AG04449 (cell line): ENCODE measurements at places on chromosomes 1 and 21.
A peak's percentile ranks its signal among the peaks of the same experiment; 100 is the strongest.

- DNase-seq = no peak
These were observed 255.1 kb downstream of the NFIA start for GRCh38 chr1:61337441-61337951.

- no peak for DNase-seq
These were observed 84.9 kb upstream of the CXADR start for GRCh38 chr21:17427831-17428483.

DNA sequence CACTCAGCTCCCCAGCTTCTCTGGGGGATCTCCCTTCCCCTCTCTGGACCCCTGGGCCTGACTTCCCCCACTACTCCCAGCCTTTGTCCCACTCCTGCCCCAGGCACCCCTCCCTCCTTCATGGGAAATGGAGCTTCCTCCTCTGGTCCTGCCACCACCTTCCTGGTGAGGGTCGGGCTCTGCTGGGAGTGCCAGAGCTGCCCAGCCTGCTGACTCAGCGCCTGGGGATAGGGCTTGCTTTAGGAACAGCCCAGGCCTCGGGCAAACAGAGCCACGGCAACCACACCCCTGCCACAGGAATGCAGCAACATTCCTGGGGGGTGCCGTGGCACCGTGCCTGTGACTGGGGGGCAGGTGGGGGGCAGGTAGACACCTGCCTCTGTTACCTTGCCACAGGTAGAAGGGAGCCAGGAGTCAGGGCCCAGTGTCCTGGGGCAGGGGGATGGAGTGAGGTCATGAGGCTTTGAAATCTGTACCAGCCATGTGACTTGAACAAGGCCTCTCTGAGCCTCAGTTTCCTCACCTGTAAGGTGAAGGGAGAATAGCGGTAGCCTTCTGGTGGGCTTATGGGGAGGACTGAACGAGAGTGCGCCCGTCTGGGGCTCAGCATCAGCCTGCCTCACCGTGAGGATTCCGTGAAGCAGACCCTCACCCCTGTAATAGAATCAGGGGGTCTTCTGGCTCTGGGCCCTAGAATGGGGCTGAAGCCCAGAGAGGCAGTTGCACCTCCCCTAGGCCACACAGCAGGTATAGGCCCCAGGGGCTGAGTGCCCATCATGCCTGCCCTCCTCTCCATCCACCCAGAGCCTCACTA, 17.8 kb upstream of the EPHA2 start:
- peak; percentile 31 for DNase-seq

GRCh38 chr1:179082333-179082998, 596 bp downstream of the TOR3A start:
- no peak for DNase-seq

- no peak for DNase-seq
These were observed 59.1 kb downstream of the NFIA start for GRCh38 chr1:61141288-61142042.

DNA sequence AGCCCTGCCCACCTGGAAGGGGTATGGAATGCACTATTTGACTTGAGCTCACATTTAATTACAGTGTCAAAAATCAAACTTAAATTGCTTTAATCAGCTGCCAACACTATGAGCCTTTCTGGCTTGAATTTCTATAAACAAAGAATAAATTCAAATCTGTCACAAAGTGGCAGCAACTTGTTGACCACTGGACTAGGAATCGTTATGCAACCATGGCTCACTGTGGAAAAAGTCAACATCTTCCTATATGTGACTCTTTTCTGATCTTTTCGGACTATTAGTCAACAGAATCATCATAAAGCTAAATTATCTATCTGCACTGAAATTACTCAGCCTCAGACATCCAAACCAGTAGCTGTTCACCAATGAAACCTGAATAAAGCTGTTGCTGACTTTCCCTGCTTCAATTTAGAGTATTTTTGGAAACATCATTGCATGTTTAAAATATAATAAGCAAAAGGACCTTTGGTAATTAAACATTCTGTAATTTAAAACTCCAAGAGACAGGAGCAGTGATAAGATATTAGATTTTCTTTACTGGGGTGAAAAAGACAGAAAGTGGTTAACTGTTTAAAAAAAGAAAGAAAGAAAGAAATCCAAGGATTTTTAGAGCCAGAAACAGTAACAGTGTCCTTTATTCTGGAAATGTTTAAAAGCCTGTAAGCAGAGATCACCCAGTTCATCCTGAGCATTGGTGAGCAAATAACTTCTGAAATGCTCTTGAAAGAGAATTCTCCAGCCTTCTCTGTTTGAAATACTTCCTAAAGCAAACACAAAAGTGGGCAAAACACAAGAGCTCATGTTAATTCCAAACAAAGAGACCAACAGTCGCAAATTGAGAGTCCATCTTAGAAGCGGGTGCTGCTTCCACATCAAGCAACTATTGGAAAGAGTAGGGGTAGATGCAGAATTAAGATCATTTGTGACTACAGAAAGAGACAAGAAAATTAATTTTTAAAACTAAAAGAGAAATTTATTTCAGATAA, 26.2 kb upstream of the ERG start:
- no peak for DNase-seq

DNA sequence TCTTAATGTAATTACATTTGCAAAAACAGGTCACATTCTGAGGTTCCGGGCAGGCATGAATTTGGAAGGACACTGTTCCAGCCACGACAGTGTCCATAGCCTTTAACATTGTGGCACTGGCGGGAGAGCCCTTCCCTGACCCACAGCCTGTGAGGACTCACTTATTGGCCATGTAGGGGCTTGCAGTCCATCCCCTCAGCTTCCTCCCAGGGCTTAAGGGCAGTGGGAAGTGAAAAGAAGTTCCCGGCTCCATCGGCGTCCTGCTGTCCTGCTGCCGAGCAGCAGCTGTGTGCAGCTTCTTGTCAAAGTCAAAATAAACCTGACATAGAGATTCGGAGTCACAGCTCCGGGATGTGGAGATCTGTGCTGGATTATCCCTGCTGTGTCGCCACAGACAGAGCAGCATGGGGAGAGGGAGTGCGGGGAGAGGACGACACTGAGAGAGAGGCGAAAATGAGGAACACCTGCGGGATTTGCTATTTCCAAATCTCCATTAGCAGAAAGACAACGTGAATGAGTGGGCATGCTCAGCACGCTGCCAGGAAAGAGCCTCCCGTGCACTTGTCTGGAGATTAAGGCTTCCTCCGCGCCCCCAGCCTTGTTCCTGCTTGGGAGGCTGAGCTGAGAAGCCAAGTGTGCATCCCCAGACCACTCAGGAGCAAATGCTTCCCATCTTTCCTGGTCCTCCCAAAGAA, 260.3 kb downstream of the ASTN1 start:
- no peak for DNase-seq

- no peak for DNase-seq
These were observed 5.7 kb downstream of the CASQ2 start for GRCh38 chr1:115762779-115763178.

- no peak for DNase-seq
These were observed 11.8 kb upstream of the CSF1 start for GRCh38 chr1:109898842-109899241.

GRCh38 chr1:234583755-234584419, 26.1 kb downstream of the IRF2BP2 start:
- no peak for DNase-seq

DNA sequence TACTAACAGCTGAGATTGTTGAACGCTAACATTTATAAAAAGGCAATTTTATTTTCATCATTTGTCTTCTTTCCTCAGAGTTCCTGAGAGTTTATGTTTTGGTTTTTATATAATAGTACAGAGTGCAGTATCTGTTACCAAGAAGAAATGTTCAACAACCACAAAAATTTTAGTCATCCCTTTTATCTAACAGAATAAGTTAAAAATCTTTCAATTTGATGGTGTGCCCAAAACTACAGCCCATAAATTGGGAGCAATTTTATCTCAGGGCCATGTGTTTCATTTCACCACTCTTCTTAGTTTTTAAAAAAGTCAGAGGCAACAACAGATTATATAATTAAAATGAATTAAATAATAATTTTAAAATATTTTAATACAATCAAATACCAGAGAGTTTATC, 37.1 kb downstream of the NEXN start:
- DNase-seq = peak; percentile 26

- DNase-seq = no peak
These were observed 6.5 kb upstream of the CSTB start for GRCh38 chr21:43782431-43783097.

GRCh38 chr1:209323743-209324142, 259.8 kb upstream of the CAMK1G start:
- DNase-seq = no peak

GRCh38 chr1:230972855-230973271, 5.8 kb downstream of the TTC13 start:
- no peak for DNase-seq

DNA sequence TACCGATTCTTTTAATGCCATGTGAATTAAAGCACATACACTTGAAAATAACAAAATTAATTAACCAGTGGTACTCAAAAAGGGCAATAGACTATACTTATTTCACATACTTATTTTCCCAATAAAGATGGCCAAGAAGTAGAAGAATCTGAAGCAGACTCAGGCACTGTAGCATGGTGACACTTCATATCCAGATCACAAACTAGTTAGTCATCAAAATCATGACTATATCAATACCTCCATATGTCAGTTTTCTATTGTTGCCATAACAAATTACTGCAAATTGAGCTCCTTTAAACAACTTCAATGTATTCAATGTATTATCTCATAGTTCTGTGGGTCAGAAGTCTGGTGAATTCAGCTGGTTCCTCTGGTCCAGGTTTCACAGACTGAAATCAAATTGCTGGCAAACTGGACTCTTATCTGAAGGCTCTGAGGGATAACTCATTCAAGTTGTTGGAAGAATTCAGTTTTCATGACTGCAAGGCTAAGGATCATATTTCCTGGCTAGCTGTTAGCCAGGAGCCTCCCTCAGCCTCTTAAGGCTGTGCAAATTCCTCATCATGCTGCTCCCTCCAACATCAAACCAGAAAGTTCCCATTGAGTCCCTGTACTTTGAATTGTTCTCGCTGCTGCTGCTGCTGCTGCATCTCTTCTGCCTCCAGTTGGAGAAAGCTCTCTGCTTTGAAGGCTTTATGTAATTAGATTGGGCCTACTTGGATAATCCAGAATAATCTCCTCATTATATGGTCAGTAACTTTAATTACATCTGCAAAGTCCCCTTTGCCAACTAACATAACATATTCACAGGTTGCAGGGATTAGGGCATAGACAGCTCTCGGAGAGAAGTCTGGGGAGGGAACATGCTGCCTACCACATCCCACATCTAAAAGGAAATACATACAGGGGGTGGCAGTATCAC, 91.5 kb downstream of the MRPL39 start:
- peak; percentile 19 for DNase-seq

DNA sequence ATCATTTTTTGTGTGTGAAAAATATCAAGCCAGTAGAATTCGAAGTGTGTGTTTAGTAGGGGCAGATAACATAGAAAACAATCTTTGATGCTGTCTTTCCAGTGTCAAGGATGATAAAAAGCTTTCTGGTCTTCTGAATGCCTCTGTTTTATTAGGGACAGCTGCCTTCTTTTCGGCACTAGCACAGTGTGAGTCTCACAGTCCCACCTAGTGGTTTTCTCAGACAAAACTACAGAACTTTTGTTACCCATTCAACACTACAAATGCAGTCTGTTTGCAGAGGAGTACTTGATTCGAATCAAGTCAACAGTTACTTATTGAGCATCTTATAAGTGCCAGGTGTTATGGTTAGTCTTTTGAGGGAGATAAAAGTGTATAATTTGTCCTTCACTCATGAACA, 30.6 kb upstream of the MCOLN3 start:
- DNase-seq = no peak

GRCh38 chr1:116259663-116260062, 113.4 kb upstream of the ATP1A1 start:
- DNase-seq = no peak

DNA sequence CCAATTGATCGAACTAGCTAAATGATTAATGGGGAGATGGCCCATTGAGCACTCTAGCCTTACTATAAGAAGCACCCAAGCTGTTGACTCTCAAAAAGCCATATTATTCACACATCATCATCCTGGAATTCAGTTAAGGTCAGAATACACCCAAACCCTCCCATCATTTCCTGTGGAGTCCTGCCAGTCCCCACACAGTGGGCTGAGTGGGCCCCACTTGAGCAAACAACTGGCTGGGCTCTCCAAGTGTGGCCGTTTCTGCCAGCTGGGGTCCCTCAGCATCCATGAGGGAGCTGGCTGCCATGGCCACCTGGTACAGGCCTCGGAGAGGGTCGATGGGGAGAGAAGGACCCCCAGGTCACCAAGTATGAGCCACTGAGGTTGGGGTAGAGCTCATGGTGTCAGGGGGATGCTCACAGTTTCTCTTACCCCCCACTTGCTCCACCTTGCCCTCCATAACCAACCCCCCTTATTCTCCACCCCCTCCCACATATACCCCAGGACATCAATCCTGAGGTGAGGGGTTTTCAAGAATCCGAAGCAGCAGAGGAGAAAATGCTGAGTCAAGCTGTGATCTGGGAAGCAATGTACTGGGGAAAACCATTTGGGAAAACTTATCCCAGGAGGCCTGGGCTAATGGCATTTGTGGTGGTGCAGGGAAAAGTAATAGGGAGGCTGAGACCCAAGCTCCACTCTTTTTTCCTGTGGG, 60.3 kb downstream of the UBE2T start:
- DNase-seq = peak; percentile 40

GRCh38 chr21:29144736-29145353, 14.4 kb downstream of the MAP3K7CL start:
- no peak for DNase-seq

DNA sequence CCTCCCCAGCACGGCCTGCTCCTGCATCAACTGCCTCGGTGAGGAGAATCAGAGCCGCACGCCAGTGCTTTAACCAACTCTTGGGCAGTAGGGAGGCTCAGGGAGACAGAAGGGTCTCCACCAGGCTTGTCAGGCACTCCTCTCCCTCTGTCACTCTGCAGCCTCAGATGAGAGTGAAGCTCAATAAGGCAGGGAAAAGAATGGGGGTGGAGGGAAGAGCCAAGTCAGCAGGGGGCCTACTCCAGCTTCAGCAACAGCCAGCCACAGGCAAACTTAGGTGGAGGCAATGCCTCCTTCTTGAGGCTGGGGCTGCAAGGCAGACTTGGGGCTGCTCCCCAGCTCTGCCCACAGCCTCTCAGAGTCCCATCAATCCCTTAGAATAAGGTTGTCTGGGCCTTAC, 51.8 kb upstream of the A3GALT2 start:
- DNase-seq = no peak

DNA sequence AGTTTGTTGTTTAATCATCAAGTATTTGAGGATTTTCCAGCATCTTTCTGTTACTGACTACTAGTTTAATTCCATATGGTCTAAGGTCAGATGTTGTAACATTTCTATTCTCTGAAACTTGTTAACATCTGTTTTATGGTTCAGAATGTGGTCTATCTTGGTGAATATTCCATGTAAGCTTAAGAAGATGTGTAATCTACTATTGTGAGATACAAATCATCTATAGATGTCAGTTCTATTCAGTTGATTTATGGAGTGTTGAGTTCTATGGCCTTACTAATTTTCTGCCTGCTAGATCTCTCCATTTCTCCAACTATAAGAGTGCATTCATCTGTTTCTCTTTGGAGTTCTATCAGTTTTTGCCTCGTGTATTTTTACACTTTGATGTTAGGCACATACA, 31.5 kb downstream of the WARS2 start:
- no peak for DNase-seq

- DNase-seq = no peak
These were observed 59.0 kb upstream of the PGD start for GRCh38 chr1:10339815-10340214.
